Breast epithelium (tissue), 4 donors: ENCODE measurements at places on chromosomes 1 and 21. TPM values are rescaled to one million over a fixed set of nuclear protein-coding genes. Genes with fewer than 3 reads are reported as not detected.

The SYT2 gene
- total RNA-seq: 0.15 TPM

The CLCA1 gene
- not detected for total RNA-seq

The CACNA1E gene
- under 0.01 TPM for total RNA-seq

The SAMD13 gene
- total RNA-seq: 2.1 TPM

The NPHS2 gene
- not detected for total RNA-seq

- no peaks in the 10 kb centered on the region for H3K4me1 ChIP-seq
- H3K27me3 ChIP-seq: no peaks in the 10 kb centered on the region
- H3K27ac ChIP-seq: no peak overlapping the region
- no peak overlapping the region for H3K4me3 ChIP-seq
- H3K36me3 ChIP-seq: no peaks in the 10 kb centered on the region
Observed at GRCh38 chr1:29382851-29383745, 146.8 kb downstream of the PTPRU start.

GRCh38 chr1:6596351-6596750 lies 6.3 kb downstream of the KLHL21 start:
- H3K4me3 ChIP-seq: peak overlapping the region; percentile 73
- H3K27me3 ChIP-seq: no peaks in the 10 kb centered on the region
- no peak for DNase-seq

- DNase-seq: no peak
- H3K4me1 ChIP-seq: no peaks in the 10 kb centered on the region
- no peaks in the 10 kb centered on the region for H3K36me3 ChIP-seq
- H3K27ac ChIP-seq: no peak overlapping the region
- no peaks in the 10 kb centered on the region for H3K27me3 ChIP-seq
Observed at GRCh38 chr1:26132128-26132833, 20.7 kb downstream of the PDIK1L start.

DNA sequence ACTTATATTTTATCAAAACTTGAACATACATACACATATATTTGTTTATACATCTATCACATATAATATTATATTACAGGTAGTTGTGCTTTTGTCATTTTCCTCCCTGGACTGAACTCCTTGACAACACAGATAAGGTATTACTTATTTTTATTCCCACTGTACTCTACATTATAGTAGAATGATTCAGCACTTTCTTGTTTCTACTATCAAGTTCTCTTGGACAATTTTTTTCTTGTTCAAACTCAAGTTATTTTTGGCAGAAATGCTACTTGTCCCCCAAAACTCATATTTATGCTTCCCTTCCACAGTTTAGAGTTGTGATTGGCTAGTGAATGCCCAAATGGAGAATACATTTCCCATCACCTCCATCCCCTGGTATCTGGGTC lies 10.8 kb upstream of the PTPRC start:
- H3K27ac ChIP-seq: no peak overlapping the region
- no peaks in the 10 kb centered on the region for H3K27me3 ChIP-seq
- no peak overlapping the region for H3K4me3 ChIP-seq
- H3K4me1 ChIP-seq: no peaks in the 10 kb centered on the region
- no peaks in the 10 kb centered on the region for H3K36me3 ChIP-seq

- no peak for DNase-seq
- H3K27me3 ChIP-seq: no peaks in the 10 kb centered on the region
- H3K4me1 ChIP-seq: no peaks in the 10 kb centered on the region
- no peaks in the 10 kb centered on the region for H3K36me3 ChIP-seq
- no peak overlapping the region for H3K27ac ChIP-seq
Observed at GRCh38 chr1:121417325-121417923, 232.6 kb downstream of the SRGAP2C start.

DNA sequence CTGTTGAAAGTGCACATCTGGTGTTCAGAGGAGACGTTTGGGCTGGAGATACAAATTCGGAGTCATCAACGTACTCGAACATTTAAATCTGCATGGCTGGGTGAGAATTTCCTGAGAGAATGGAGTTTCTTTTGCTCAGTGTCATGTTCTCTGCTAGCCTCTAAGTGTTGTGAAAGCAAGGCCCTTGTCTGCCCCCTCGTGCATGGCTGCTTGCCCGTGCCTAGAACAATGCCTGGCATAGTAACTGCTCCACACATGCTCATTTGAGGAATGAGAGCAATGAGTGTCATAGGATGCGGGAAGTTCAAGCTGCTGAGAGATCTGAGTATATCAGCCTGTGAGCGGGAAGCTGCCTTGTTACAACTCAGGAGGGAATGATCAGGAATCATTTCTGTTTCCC lies 171.1 kb upstream of the CSF3R start:
- no peaks in the 10 kb centered on the region for H3K36me3 ChIP-seq
- no peaks in the 10 kb centered on the region for H3K4me1 ChIP-seq
- no peak overlapping the region for H3K4me3 ChIP-seq
- H3K27me3 ChIP-seq: no peaks in the 10 kb centered on the region
- no peak for DNase-seq
